ENCODE measurements at places on chromosomes 2 and 18.

GRCh38 chr2:233441161-233442027 lies 87.1 kb downstream of the DGKD start:
- no peak for DNase-seq

GRCh38 chr18:56691530-56691929 lies 40.4 kb downstream of the WDR7 start:
- no peak for DNase-seq

DNA sequence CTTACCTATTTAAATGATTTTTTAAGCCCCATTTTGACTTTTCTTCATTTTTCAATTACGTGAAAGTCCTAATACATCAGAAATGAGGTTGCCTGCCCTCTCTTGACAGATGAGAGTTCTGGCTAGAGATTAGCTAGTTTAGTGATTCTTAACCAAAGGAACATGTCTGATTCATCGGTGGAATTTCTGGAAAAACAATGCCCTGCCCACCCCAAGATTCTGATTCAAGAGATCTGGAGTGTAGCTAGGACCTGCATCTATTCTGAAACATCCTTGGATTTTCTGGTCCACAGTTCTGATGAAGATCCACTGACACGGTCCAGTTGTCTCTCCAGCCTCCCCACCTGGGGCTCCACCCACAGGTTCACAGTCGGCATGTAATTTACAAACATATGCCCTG lies 111.2 kb downstream of the KLF7 start:
- DNase-seq: no peak

DNA sequence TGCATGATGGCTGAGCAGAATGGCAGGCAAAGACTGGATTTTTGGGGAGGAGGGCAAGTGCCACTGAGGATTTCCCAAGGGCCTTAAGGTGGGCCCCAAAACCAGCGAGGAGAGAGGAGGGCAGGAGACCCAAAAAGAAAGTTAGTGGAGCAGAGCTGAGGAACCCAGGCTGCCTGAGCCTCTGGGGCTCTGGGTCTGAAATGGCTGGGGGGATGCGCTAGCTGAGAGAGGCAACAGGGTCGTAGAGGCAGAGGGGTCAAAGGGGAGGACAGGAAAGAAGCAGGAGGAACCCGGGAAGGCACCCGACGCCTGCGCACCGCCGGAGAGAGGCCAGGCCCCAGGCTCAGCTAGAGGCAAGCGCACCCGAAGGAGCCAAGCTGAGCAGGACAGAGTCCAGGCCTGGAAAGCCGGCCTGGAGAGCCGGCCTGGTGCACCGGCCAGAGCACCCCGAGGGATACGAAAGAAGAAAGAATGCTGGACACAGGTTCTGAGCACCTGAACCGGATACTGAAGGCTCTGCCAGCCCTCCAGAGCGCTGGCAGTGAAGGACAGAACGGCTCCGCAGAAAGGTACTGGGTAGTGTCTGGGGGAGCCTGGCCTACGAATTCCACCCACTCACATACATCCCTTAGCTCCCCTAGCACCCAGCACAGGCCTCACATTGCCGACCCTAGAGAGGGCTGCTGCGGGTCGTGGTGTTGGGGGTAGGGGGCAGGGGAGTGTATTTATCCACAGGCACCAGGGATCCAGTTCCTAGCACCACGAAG lies 39.5 kb upstream of the ATP6V1B1 start:
- no peak for DNase-seq

GRCh38 chr2:12688091-12688490 lies 28.6 kb upstream of the TRIB2 start:
- no peak for DNase-seq

GRCh38 chr18:43710135-43710534 lies 432.8 kb upstream of the SYT4 start:
- no peak for DNase-seq
